Naive thymus-derived CD8-positive, alpha-beta T cell (primary cell): ENCODE measurements at places on chromosomes 1 and 21. TPM values are rescaled to one million over a fixed set of nuclear protein-coding genes. Genes with fewer than 3 reads are reported as not detected.

- H3K4me3 ChIP-seq, result no peak overlapping the region
- H3K27ac ChIP-seq, result no peak overlapping the region
- H3K36me3 ChIP-seq, result peaks cover 4% of the 10 kb centered on the region
- H3K4me1 ChIP-seq, result peaks cover 6% of the 10 kb centered on the region
- DNase-seq, result no peak
Observed at GRCh38 chr1:13893409-13893821, 193.4 kb downstream of the PRDM2 start.

DNA sequence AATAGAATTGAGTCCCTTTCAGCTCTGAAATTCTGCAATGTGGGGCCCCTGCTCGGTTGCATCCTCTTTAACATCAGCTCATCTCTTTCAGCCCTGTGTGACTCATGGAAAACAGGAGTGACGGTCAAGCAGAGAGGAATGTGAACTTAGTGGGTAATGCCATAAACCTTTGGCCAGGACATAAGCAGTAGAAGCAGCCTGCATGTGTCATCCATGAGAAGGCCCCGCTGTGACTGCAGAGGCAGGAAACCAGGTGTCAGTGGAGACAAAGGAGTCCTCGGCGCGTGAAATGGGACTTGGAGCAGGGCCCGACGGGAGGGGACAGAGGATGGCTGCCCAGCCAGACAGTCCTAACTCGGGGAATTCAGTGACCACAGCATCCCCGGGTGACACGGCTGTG, 21.1 kb upstream of the EPHB2 start:
- no peaks in the 10 kb centered on the region for H3K36me3 ChIP-seq
- H3K4me1 ChIP-seq, result no peaks in the 10 kb centered on the region
- H3K27me3 ChIP-seq, result peaks cover 7% of the 10 kb centered on the region
- no peak overlapping the region for H3K27ac ChIP-seq
- DNase-seq, result no peak
- no peak overlapping the region for H3K4me3 ChIP-seq

GRCh38 chr1:215377746-215378145, 189.4 kb upstream of the KCTD3 start:
- no peak for DNase-seq
- H3K36me3 ChIP-seq, result no peaks in the 10 kb centered on the region
- H3K27me3 ChIP-seq, result peaks cover 2% of the 10 kb centered on the region
- no peak overlapping the region for H3K4me3 ChIP-seq

DNA sequence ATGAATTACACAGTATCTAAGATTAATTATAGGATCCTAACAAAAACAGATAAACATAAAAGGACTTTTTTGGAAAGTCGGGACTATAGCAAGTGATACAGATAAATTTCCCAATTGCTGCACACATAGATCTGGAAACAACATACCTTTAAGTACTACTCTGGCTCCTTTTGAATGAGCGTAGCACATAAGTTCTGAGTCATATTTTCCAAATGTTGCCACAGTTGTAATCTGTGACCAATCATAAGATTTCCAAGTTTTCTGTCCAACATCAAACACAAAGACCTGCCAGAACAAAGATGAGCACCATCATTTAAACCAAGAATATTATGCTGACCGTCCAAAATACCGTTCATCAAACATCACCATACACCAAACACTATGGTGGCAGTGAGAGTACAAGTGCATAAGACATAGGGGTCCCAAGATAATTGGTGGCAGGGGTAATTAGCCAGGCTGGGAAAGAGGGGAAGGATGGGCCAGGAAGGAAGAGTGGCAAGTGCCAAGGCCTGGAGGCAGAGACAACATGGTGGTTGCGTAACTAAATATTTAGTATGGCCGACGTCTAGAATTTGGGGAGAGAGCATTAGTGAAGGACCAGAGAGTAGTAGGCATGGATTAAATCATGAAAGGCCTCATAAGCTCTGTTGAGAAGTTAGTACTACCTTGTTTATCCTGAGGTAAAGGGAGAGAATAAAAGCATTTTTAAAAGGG, 3.6 kb downstream of the CTBS start:
- H3K27ac ChIP-seq, result no peak overlapping the region
- H3K27me3 ChIP-seq, result no peaks in the 10 kb centered on the region
- H3K36me3 ChIP-seq, result peaks cover 43% of the 10 kb centered on the region
- H3K4me1 ChIP-seq, result peaks cover 64% of the 10 kb centered on the region

DNA sequence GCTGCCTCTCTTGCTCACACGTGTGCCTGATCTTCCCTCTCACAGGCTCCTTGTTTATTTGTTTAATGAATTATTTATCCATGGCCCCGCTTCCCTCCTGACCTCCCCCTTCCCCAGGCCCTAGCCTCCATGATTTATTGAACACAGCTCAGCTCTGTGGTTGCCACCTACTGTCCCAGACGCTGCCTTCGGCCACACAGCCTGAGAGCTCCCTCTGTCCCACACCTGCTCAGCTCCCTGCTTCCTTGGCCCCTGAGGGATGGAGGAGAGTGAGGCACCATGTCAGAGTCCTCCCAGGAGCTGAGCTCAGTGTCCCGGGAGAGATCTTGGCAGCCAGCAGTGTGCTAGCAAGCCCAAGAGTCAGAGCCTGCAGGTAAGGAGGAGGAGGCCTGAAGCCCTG, 3.1 kb upstream of the EFNA3 start:
- H3K27me3 ChIP-seq, result peaks cover 10% of the 10 kb centered on the region
- no peak overlapping the region for H3K4me3 ChIP-seq
- peaks cover 20% of the 10 kb centered on the region for H3K4me1 ChIP-seq
- no peak for DNase-seq
- H3K27ac ChIP-seq, result no peak overlapping the region

DNA sequence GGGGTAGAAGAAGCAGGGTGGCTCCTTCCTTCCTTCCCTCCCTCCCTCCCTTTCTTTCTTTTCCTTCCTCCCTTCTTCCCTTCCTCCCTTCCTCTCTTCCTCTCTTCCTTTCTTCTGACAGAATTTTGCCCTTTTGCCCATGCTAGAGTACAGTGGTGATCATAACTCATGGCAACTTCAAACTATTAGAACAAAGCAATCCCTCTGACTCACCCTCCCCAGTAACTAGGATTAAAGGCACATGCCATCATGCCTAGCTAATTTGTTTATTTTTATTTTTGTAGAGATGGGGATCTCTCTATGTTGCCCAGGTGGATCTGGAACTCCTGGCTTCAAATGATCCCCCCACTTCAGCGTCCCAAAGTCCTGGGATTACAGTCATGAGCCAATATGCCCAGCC, 10.0 kb upstream of the RPE65 start:
- H3K4me3 ChIP-seq, result no peak overlapping the region
- no peaks in the 10 kb centered on the region for H3K36me3 ChIP-seq
- no peaks in the 10 kb centered on the region for H3K4me1 ChIP-seq
- H3K27me3 ChIP-seq, result peaks cover 10% of the 10 kb centered on the region

DNA sequence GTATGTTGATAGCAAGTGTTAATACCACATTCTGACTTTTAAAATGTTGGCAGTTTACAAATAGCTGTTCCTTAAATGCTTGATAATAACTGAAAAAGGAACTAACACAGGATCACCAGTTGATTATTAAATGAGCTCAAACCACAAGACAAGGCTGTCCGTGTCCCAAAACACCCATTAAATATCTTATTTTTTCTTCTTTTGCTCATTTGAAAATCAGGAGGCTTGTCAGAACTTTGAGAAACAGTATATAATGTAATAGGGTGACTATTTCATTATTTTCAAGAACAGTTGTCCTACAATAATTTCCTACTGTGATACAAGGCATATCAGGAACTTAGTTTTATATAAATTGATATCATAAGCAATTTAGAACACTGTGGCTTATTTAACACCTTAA, 2.7 kb downstream of the CDKN2C start:
- DNase-seq, result no peak
- H3K36me3 ChIP-seq, result no peaks in the 10 kb centered on the region
- H3K27ac ChIP-seq, result no peak overlapping the region
- no peak overlapping the region for H3K4me3 ChIP-seq

Gene ENO1
- 225 TPM for total RNA-seq

Gene MARK1
- total RNA-seq, result not detected
